ENCODE measurements at places on chromosomes 5 and 9. TPM values are rescaled to one million over a fixed set of nuclear protein-coding genes. Genes with fewer than 3 reads are reported as not detected.

GRCh38 chr5:67234671-67235176, 38.1 kb upstream of the CD180 start:
- H3K4me3 ChIP-seq: no peak overlapping the region
- H3K27me3 ChIP-seq: no peaks in the 10 kb centered on the region
- H3K36me3 ChIP-seq: no peaks in the 10 kb centered on the region
- peak overlapping the region; percentile 70 for H3K27ac ChIP-seq
- peaks cover 34% of the 10 kb centered on the region for H3K4me1 ChIP-seq
- no peak for DNase-seq

GRCh38 chr9:135671591-135672041, 8.5 kb downstream of the LCN9 start:
- H3K4me1 ChIP-seq: no peaks in the 10 kb centered on the region
- no peaks in the 10 kb centered on the region for H3K36me3 ChIP-seq

- H3K27me3 ChIP-seq: no peaks in the 10 kb centered on the region
- no peak overlapping the region for H3K4me3 ChIP-seq
- no peak overlapping the region for H3K27ac ChIP-seq
- H3K4me1 ChIP-seq: peaks cover 24% of the 10 kb centered on the region
- no peak for DNase-seq
Measured at GRCh38 chr9:130820135-130820738, 14.8 kb upstream of the ABL1 start.

GRCh38 chr5:133266527-133266878, 214.7 kb downstream of the HSPA4 start:
- DNase-seq: no peak
- H3K27ac ChIP-seq: no peak overlapping the region
- no peaks in the 10 kb centered on the region for H3K36me3 ChIP-seq
- no peak overlapping the region for H3K4me3 ChIP-seq
- no peaks in the 10 kb centered on the region for H3K4me1 ChIP-seq

DNA sequence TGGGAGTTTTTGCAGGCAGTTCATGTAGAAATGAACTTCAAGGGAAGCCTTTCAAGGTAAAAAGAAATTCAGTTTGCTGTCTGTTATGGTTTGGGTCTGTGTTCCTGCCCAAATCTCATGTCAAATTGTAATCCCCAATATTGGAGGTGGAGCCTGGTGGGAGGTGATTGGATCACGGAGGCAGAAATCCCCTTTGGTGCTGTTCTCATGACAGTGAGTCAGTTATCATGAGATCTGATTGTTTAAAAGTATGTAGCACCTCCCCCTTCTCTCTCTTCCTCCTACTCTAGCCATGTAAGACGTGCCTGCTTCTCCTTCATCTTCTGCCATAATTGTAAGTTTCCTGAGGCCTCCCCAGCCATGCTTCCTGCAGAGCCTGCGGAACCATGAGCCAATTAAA, 341.4 kb downstream of the ARHGEF28 start:
- H3K27ac ChIP-seq: no peak overlapping the region
- H3K36me3 ChIP-seq: no peaks in the 10 kb centered on the region
- no peaks in the 10 kb centered on the region for H3K4me1 ChIP-seq

DNA sequence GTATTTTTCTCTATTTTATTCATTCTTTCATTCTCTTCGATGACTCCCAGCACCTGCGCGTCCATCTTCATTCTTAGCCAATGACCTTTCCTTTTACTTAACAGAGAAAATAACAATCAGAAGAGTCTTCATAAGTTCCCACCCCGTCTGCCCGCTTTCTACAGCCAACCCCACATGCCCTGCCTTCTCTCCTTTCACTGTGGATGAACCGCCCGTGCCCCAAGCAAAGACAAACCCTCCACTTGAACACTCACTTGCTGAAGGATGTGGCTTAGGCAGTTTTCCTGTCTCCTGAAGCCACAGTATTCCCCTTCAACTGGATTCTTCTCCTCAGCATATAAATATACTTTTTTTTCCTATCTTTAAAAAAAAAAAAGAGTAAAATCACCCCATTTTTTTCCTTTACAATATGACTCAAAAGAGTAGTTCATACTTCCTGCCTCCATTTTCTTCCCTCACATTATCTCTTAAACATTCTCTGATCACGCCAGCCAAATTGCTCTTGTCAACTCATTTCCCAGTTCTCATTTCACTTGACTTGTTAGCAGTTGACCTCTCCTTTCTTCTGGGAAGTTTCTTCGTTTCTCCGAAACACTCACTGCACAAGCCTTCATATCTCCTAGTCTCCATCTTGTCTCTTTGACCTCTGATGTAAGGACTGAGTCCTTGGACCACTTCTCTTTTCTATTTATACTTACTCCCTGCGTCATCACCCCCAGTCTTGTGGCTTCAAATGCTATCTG, 11.1 kb downstream of the NIPSNAP3B start:
- H3K27me3 ChIP-seq: no peaks in the 10 kb centered on the region
- DNase-seq: no peak
- H3K36me3 ChIP-seq: no peaks in the 10 kb centered on the region

- no peaks in the 10 kb centered on the region for H3K36me3 ChIP-seq
- DNase-seq: no peak
- H3K27me3 ChIP-seq: no peaks in the 10 kb centered on the region
- no peaks in the 10 kb centered on the region for H3K4me1 ChIP-seq
- no peak overlapping the region for H3K4me3 ChIP-seq
Measured at GRCh38 chr9:96500696-96501632, 51.0 kb downstream of the HABP4 start.

DNA sequence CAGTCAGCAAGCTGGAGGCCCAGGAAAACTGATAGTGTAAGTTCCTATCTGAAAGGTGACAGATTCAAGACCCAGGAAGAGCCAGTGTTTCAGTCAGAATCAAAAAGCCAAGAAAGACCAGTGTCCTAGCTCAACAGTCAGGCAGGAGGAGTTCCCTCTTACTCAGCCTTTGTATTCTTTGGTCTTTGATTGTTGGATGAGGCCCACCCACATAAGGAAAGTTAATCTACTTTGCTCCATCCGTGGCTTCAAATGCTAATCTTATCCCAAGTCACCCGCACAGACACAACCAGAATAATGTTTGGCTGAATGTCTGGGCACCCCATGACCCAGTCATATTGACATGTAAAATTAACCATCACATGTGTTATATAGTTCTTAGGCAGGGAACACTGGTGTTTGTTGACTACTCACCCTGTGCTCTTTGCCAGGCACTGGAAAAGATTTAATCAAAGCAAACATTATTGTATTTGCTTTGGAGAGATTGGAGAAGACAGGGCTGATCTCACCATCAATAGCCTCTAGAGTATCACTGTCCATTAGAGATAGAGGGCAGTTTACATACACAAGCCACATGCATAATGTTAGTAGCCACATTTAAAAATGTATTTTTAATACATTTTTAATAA, 96.3 kb upstream of the KCNN2 start:
- DNase-seq: no peak
- H3K4me1 ChIP-seq: no peaks in the 10 kb centered on the region
- no peak overlapping the region for H3K27ac ChIP-seq

DNA sequence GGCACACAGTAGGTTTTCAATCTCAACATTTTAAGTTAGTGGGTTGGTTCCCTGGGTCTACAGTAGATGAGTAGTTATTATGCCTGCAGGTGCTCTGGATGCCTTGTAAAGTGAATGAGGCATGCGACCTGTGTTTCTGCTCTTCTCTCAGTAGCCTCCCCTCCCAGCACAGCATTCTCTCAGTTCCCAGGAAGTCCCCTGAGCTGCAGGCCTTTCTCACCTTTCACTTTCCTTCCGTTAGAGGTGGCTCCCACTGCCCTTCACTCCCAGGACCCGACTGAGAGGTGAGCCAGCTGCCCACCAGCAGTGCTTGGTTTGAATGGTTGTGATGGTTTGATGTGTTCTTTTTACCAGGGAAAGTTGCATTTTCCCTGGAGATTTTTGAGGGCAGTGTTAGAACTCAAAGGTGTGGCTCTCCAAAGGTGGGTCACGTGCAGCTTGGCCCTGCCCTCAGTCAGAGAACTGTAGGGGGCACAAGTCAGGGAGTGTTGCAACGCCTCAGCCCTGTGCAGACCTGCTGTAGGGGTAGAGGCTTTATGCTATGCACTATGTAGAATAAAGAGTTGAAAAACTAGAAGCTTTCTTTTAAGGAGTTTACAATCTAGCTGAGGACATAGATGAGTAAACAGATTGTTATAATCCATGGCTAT, 173.8 kb downstream of the NTRK2 start:
- no peaks in the 10 kb centered on the region for H3K36me3 ChIP-seq
- no peak for DNase-seq
- H3K27me3 ChIP-seq: no peaks in the 10 kb centered on the region
- no peak overlapping the region for H3K4me3 ChIP-seq
- H3K4me1 ChIP-seq: peaks cover 4% of the 10 kb centered on the region

DNA sequence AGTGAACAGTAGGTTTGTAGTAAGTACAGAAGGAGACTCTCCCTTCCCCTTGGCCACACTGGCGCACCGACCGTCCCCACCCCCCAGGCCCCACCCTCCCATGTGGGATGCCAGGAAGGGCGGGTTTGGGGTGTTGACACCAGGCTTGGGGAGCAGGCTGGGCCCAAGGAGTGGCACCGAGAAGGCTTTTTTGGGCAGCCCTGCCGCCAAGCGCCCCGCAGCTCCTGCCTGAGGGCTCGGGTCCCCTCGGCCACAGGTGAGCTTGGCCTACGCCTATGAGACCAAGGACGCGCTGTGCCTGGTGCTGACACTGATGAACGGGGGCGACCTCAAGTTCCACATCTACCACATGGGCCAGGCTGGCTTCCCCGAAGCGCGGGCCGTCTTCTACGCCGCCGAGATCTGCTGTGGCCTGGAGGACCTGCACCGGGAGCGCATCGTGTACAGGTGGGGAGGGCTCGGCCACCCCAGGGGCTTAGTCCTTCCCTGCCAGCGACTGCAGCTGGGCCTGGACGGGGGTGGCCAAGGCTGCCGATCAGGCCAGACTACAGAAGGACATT, 7.3 kb downstream of the GRK6 start:
- no peaks in the 10 kb centered on the region for H3K27me3 ChIP-seq
- no peak for DNase-seq

DNA sequence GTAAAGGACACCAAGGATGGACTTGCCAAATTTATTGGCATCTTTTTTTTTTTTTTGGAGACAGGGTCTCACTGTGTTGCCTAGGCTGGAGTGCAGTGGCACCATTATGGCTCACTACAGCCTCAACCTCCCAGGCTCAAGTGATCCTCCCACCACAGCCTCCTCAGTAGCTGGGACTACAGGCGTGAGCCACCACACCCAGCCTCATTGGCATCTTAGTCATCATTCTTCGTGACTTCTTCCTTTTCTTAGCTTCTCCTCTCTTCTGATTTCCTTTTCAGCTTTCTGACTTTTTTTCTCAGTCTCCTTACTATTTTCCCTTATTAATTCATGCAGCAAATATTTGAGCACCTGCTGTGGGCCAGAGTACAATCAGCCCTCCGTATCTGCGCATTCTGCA, 6.1 kb downstream of the MAML1 start:
- no peaks in the 10 kb centered on the region for H3K36me3 ChIP-seq
- no peak overlapping the region for H3K4me3 ChIP-seq
- no peaks in the 10 kb centered on the region for H3K27me3 ChIP-seq
- peaks cover 18% of the 10 kb centered on the region for H3K4me1 ChIP-seq
- H3K27ac ChIP-seq: no peak overlapping the region
- DNase-seq: no peak

- H3K36me3 ChIP-seq: no peaks in the 10 kb centered on the region
- no peaks in the 10 kb centered on the region for H3K27me3 ChIP-seq
- H3K27ac ChIP-seq: no peak overlapping the region
- no peak for DNase-seq
- H3K4me3 ChIP-seq: no peak overlapping the region
Measured at GRCh38 chr5:8473827-8474568, 605.0 kb downstream of the MTRR start.

GRCh38 chr9:133760713-133761290, 22.6 kb upstream of the SARDH start:
- DNase-seq: no peak
- H3K36me3 ChIP-seq: no peaks in the 10 kb centered on the region
- H3K4me1 ChIP-seq: no peaks in the 10 kb centered on the region
- H3K27ac ChIP-seq: no peak overlapping the region

DNA sequence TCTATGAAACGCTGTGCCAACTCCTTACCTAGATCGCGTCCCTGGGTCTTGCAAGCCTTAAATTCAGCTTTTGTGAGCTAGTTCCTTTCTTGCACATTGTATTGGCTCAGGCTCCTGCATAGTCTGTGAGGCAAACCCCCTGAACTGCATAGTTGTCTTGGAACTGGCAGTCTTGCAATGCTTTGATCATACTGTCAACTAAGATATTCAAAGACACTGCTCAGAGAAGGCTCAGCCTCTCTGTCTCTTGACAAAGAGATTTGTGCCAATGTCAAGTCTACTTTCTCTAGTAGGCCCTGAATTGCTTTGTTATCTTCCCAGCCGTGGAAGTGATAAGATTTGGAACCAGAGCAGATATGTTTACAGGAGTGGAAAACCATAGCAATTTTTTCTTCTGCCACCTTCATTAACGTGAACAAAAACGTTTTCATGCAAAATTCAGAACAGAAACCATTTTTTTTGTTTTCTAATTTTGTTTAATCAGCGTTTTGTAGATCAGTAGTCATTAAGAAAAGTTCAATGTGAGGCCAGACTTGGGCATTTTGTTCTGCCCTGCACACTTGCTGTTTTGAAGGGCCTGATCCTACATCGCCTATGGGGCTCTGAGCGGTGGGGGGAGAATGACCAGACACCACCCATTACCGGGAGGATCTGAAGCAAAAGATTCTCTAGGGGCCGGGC, 27.6 kb upstream of the ENTREP1 start:
- H3K27ac ChIP-seq: no peak overlapping the region
- H3K4me3 ChIP-seq: no peak overlapping the region
- H3K4me1 ChIP-seq: peaks cover 12% of the 10 kb centered on the region
- no peak for DNase-seq

GRCh38 chr5:119341452-119342349, 14.1 kb upstream of the TNFAIP8 start:
- H3K4me1 ChIP-seq: peaks cover 16% of the 10 kb centered on the region
- no peak for DNase-seq
- no peak overlapping the region for H3K4me3 ChIP-seq
- H3K36me3 ChIP-seq: no peaks in the 10 kb centered on the region
- no peak overlapping the region for H3K27ac ChIP-seq

DNA sequence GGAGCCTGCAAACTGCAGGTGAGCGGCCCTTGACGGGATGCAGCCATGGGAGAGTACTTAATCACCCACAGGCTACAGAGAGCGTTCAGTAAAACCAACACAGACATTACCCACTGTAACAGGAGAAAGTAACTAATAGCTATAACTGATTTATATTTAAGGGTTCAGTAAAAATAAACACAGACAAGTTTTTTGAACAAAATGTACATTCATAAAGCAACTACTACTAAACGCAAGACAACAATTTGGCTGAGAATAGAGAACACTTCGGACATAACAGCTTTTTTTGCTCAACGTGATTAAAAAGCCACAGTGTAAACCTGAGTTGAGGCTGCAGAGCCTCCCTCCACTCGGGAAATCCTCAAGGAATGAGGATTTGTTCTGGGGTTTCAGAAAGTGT, 61.7 kb downstream of the LIFR start:
- H3K27ac ChIP-seq: no peak overlapping the region
- H3K36me3 ChIP-seq: no peaks in the 10 kb centered on the region
- H3K27me3 ChIP-seq: no peaks in the 10 kb centered on the region

GRCh38 chr9:995781-996180, 19.3 kb downstream of the DMRT3 start:
- no peak overlapping the region for H3K27ac ChIP-seq
- peaks cover 27% of the 10 kb centered on the region for H3K27me3 ChIP-seq
- no peaks in the 10 kb centered on the region for H3K36me3 ChIP-seq
- H3K4me1 ChIP-seq: no peaks in the 10 kb centered on the region

LAMC3 gene
- polyA plus RNA-seq: 43.4 TPM

ANKRD31 gene
- 0.44 TPM for polyA plus RNA-seq

NPR2 gene
- polyA plus RNA-seq: 14.4 TPM

PCDHGB3 gene
- not detected for polyA plus RNA-seq

QRFP gene
- 0.74 TPM for polyA plus RNA-seq

PCDHGA11 gene
- polyA plus RNA-seq: 1.8 TPM

LCN6 gene
- not detected for polyA plus RNA-seq

ZDHHC11 gene
- 8.5 TPM for polyA plus RNA-seq

ADAMTSL1 gene
- 7.1 TPM for polyA plus RNA-seq

IL9 gene
- not detected for polyA plus RNA-seq

SPINK7 gene
- polyA plus RNA-seq: not detected

RNF14 gene
- polyA plus RNA-seq: 52.6 TPM

CD74 gene
- polyA plus RNA-seq: 103 TPM
